ENCODE measurements at places on chromosomes 2 and 18. TPM values are rescaled to one million over a fixed set of nuclear protein-coding genes. Genes with fewer than 3 reads are reported as not detected.

Gene CCBE1
- not detected for total RNA-seq

Gene FBXO15
- total RNA-seq: 0.63 TPM

Gene TUBA3E
- total RNA-seq: not detected

Gene LYG1
- 1.8 TPM for total RNA-seq

Gene DCDC2C
- total RNA-seq: not detected

Gene SATB2
- 0.29 TPM for total RNA-seq

Gene SCG2
- not detected for total RNA-seq

Gene TSHZ1
- total RNA-seq: 17.6 TPM

GRCh38 chr18:55314615-55315237 lies 273.3 kb downstream of the TCF4 start:
- H3K27me3 ChIP-seq: peaks cover 5% of the 10 kb centered on the region
- no peak for DNase-seq
- no peak overlapping the region for H3K4me3 ChIP-seq
- H3K36me3 ChIP-seq: no peaks in the 10 kb centered on the region
- H3K27ac ChIP-seq: no peak overlapping the region
- no peaks in the 10 kb centered on the region for H3K4me1 ChIP-seq

- no peaks in the 10 kb centered on the region for H3K27me3 ChIP-seq
- no peak overlapping the region for H3K4me3 ChIP-seq
- H3K36me3 ChIP-seq: no peaks in the 10 kb centered on the region
- DNase-seq: no peak
Measured at GRCh38 chr2:123438251-123438650, 586.8 kb upstream of the CNTNAP5 start.

GRCh38 chr2:74553892-74554819 lies at the start of the genes DOK1 and LOXL3:
DOK1 (plus strand) TSS chr2:74554720; CDS start chr2:74554755, 35 bp downstream.
LOXL3 (minus strand) TSS chr2:74553942; CDS start chr2:74552634, 1,308 bp downstream.
- peak within 1 kb of the TSS; percentile 92 for H3K27ac ChIP-seq
- H3K4me3 ChIP-seq: peak within 1 kb of the TSS; percentile 91
- H3K36me3 ChIP-seq: peaks cover 7% of the 10 kb centered on the region
- H3K4me1 ChIP-seq: peaks cover 23% of the 10 kb centered on the region

DNA sequence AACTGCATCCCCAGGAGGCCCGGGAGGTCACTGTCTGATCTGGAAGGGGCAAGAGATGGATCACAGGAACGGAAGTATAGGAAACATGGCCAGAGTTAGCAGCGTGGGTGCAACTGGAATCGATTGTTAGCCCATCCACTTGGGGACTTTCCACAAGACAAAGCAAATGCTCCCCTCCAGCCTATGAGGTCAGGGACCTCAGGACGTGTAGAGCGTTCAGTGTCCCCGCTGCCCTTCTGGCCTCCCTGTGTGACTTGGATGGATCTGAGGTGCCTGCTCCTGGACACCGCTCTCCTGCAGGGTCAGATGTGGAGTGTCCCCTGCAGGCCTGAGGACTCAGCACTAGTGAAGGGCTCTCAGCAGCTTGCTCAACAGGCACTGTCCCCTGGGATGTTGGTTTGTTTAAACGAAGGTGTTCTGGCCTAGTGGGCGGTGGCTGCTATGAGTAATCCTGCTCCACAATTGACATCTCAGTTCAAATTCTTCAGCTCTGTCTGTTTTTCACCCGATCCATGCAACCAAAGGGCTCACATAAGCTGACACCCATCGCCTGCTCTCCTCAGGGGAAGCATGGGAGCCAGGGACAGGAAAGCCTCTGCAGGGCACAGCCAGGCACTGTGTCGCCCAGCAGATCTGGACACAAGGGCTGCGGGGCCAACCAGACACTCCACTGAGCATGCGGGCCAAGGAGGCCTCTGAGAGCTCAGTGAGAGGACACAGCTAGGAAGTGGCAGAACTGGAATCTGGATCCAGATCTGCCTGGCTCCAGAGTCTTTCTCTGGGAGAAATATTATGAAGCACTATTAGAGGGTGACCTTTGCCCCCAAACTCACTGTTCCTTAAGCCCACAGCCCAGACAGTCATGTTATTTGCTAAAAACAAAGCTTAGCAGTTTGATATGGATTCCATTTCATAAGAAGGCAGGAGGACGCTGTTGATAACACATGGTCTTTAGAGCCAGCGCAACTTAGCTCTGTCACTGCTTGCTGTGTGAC lies 78.5 kb downstream of the RHOB start:
- DNase-seq: no peak
- no peak overlapping the region for H3K27ac ChIP-seq
- H3K36me3 ChIP-seq: no peaks in the 10 kb centered on the region
- H3K4me3 ChIP-seq: no peak overlapping the region
- H3K27me3 ChIP-seq: peaks cover 19% of the 10 kb centered on the region

DNA sequence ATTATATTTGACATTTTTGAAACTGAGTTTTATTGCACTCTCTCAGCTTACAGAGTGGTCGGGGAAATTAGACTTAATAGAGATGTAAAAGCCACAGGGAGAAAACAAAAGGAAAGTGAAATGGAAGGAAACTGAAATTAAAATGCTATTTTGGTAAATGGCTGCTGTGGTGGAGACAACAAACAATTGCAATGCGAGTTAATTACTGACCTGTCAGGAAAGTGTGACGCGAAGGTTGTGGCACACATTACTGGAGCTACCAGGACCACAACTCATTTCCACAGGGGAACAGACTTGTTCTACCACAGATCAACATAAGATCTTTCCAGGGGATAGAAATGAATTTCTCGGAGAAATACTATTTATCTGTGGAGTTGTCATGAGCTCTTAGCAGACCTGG lies 19.5 kb downstream of the ARHGAP15 start:
- H3K4me3 ChIP-seq: peak overlapping the region; percentile 72
- peaks cover 65% of the 10 kb centered on the region for H3K4me1 ChIP-seq

DNA sequence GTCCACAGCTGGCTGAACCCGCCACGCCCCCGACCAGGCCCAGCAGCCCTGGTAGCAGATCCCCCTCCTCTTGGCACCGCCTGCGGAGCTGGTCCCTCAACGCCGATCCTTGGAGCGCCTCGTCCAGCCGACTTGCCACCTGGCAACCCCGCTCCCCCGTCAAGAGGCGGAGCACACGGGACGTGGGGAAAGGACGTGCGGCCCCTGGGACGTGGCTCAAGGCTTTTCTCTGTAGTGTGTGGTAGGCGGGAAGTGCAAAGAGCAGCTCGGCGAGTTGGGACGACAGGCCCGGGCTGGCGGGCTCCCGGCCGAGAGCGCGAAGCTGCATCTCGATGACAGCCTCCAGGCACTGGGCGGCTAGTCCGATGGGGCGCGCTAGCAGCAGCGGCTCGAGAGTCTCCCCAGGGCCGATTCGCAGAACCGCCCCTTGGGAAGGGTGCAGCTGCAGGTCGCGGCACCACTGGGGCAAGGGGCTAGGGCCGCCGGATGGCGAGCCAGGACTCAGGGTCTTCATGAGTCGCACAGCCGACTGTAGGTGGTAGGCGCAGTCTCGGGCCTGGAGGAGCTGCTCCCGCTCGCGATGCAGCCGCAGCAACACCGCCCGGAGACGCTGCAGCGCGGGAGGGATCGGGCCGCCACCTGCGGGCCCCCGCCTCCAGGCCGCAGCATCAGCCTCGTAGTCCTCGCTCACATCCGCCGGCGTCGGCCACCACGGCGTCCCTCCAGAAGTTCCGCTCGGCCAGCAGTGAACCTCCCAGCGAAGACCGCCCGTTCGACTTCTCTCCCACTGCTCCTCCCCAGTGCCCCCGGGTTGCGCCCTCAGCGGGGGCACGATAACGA lies 617 bp downstream of the CCDC142 start:
- peaks cover 28% of the 10 kb centered on the region for H3K4me1 ChIP-seq
- H3K27ac ChIP-seq: peak overlapping the region; percentile 98
- peak; percentile 30 for DNase-seq
- H3K36me3 ChIP-seq: peaks cover 5% of the 10 kb centered on the region
- H3K27me3 ChIP-seq: no peaks in the 10 kb centered on the region

- H3K36me3 ChIP-seq: no peaks in the 10 kb centered on the region
- no peak overlapping the region for H3K27ac ChIP-seq
- H3K4me1 ChIP-seq: no peaks in the 10 kb centered on the region
Measured at GRCh38 chr2:152437276-152438108, 102.5 kb downstream of the FMNL2 start.

DNA sequence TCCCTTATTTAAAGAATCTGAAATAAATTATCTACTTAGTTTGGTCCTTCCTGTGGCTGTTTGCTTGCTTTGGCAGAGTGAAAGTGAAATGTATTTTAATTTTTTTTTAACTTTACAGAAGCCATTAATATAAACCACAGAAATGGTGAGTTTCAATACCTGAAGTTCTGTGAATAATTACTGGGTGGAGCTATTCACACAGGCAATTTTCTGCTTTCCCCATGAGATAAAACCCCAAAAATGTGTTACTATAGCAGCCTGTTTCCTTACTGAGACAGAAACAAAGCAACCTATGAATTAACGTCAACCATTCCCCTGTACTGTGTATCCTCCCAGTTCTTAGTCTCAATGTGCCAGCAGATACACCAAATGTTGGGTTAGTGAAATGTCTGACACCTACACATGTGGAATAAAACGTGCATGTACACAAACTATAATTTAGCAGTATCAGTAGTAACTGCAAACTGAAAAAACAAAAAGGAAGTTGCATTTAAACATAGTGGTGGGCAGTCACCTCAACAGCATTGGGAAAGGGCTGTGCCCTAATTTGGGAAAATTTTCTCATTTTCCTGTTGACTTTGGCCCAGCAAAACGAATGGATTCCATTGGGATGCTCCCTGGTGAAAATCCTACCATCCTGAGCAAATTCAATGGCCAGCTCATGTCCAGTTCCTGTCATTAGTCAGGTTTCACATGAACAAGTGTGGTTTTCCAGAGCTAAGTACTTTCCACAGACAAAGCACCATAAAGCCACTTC lies 73.1 kb upstream of the RMDN2 start:
- H3K27ac ChIP-seq: peak overlapping the region; percentile 94
- DNase-seq: no peak
- H3K4me1 ChIP-seq: peaks cover 18% of the 10 kb centered on the region
- H3K4me3 ChIP-seq: peak overlapping the region; percentile 41

- H3K36me3 ChIP-seq: no peaks in the 10 kb centered on the region
- no peaks in the 10 kb centered on the region for H3K4me1 ChIP-seq
- H3K27ac ChIP-seq: no peak overlapping the region
- no peak overlapping the region for H3K4me3 ChIP-seq
Measured at GRCh38 chr2:151159109-151159662, 102.5 kb downstream of the RBM43 start.

DNA sequence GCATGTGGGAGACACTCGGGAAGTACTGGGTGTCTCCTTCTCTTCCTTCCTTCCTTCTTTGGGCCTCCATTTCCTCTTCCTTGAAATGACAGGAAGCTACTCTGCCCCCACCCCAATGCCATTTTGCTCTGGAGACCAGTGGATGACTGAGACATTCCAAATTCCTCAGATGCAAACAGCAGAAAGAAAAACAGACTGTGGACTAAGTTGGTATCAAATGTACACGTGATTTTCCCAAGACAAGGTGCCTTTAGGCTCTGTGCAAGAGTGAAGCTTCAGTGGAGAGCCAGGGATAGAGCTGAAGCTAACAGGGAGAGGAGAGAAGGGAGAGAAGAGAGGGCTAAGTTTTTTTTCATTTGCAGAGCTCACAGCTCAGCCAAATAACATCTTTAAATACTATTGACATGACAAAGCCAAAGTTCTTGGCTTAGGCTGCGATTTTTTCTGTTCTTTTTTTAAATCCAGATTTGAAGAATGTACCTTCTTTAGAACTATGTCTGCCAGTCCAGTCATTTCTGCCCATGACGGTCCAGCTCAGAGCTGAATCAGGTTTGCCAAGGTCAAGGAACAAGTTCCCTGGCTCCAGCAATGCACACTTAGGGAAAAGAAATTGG lies 84.5 kb upstream of the LCLAT1 start:
- H3K4me1 ChIP-seq: peaks cover 22% of the 10 kb centered on the region
- H3K27ac ChIP-seq: peak overlapping the region; percentile 80
- no peaks in the 10 kb centered on the region for H3K36me3 ChIP-seq
- DNase-seq: no peak
- peak overlapping the region; percentile 13 for H3K4me3 ChIP-seq

DNA sequence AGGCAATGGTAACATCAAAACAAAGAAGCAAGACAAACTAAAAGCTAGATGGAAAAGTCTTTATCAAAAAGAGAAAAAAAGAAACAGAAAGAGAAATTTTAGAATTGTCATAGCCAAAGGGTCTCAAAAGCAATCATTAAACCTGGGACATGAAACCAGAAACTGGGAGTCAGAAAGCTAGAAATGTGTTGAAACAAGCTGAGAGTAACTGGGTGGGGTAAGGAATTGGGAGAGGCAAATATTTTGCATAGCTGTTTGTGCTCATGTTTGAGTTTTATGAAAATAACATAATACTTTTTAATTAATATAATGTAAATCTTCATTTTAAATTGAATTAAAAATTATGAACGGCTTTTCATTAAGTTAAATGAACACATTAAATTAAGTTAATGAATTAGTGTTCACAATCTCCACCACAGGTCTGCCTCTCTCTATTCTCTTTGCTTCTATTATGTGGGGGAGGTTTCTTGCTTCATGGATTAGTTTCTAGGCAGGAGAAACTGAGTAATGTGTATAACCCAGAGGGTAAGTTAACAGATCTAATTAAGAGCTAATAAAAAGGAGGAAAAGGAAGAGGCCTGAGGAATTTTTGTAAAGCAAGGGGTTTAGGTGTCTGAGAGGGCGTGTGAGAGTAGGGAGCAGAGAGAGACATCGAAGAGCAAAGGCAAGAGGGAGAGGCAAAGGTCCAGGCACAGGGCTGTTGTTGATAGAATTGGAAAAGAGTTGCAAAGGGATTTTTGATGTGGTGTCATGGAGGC lies 20.0 kb upstream of the SERPINB2 start:
- DNase-seq: no peak
- no peak overlapping the region for H3K27ac ChIP-seq
- peaks cover 4% of the 10 kb centered on the region for H3K27me3 ChIP-seq
- no peaks in the 10 kb centered on the region for H3K36me3 ChIP-seq
- H3K4me1 ChIP-seq: no peaks in the 10 kb centered on the region

GRCh38 chr2:237864940-237865622 lies 5.7 kb downstream of the RAMP1 start:
- DNase-seq: no peak
- no peak overlapping the region for H3K4me3 ChIP-seq
- no peak overlapping the region for H3K27ac ChIP-seq
- H3K36me3 ChIP-seq: no peaks in the 10 kb centered on the region
- peaks cover 31% of the 10 kb centered on the region for H3K27me3 ChIP-seq
- peaks cover 18% of the 10 kb centered on the region for H3K4me1 ChIP-seq
